Renal pelvis (tissue), 12 donors: ENCODE measurements at places on chromosomes 4 and X. TPM values are rescaled to one million over a fixed set of nuclear protein-coding genes. Genes with fewer than 3 reads are reported as not detected.
A peak's percentile ranks its signal among the peaks of the same experiment; 100 is the strongest.

DNA sequence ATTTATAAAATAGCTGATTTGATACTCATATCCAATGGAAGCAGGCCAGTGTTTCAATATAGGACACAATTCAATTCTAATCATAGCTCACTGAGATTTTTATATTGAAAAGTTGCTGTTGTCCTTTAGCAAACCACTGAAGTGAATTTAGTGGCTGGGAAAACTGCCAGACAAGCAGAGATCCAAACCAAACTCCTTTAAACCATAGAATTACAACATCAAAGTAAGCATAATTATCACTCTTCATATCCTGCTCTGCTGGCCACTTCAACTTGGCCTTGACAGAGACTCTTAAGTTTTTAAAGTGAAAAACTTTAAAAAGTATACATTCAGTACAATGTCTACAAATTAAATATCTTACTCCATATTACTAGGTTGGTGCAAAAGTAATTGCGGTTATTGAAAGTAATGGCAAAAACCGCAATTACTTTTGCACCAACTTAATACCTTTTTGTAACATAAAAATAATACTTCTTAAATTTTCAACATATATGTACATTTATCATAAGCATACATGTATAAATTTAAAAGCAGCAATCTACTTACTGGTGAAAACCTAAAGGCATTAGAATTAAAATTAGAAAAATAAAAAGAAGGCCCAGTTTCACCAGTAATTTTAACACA is 433.0 kb downstream of the PCDH10 start:
- no peak for DNase-seq

DNA sequence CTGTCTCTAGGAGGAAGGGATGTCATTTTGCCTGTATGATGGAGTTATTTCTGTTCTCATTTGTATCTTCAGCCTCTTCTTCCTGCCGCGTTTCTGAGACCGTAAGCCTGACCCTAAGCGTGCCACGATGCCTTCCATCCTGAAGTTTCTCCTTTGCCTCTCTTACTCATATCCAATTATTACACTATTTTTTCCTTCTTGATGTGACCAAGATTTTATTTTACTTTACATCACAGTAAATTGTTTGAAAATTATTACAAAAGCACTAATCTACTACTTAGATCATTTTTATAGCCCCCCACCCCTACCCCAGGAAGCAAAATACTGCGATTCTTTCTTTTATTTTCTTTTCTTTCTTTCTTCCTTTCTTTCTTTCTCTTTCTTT is 95.0 kb downstream of the RAPGEF2 start:
- DNase-seq, result no peak

- DNase-seq, result no peak
These were observed 20.9 kb upstream of the IQCM start for GRCh38 chr4:149836546-149836945.

GRCh38 chr4:23305026-23305425 is 584.8 kb downstream of the PPARGC1A start:
- no peak for DNase-seq

- peak; percentile 61 for DNase-seq
These were observed 264.6 kb downstream of the SNCA start for GRCh38 chr4:89572224-89572858.

Gene TBX22
- polyA plus RNA-seq, result 2.5 TPM

DNA sequence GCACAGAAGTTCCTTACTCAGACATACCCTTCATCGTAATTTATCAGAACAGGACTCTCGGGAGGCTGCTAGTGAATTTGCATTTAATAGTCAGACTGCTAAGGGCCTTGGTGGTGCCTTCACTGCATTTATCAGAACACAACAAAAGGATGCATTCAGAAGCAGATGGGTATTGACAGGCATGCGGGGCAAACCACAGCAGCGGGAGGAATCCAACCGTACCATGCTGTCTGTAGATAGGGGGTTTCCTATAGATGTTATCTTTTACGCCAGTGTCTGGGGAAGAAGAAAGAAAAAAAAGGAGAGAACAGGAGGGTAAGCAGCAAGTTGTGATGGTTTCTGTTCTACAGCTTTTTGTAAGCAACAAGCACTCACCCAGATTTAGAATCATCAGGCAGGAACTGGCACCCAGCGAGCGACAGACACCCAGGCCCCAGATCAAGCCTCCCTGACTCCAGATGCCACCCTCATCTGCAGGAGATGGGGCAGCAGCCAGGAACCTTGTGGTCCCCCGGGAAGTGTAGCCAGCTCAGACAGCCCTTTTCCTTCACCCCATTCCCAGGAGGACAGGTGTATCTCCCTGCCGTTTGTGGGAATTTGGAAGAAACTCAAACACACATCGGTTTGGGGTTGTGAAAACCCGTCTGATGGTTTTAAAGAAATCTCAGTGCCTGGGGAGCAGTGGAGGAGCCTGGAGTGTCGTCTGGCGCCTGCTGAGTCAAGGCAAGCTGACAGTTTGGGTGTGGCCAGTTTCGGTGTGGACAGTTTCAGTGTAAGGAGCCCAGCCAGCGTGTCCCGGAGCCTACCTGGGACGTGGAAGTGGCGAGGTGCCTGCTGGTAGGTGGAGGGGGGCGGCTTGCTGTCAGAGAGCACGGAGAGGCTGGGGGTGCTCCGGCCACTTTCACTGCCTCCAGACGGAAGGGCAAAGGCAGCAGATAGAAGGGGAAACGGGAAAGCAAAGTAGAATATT is 80.0 kb upstream of the AFAP1 start:
- DNase-seq, result no peak

GRCh38 chr4:69731241-69731640 is 29.2 kb downstream of the SULT1B1 start:
- DNase-seq, result no peak
